SK-N-SH (cell line): ENCODE measurements at places on chromosomes 7 and 10. TPM values are rescaled to one million over a fixed set of nuclear protein-coding genes. Genes with fewer than 3 reads are reported as not detected.

GET4 gene
- polyA plus RNA-seq = 63.1 and 65.4 TPM in 2 replicates

ADAM12 gene
- polyA plus RNA-seq = 24.0 and 25.0 TPM in 2 replicates

MMP21 gene
- polyA plus RNA-seq = 0.02 TPM in 1 of 2 replicates, not detected in the other

FOXI2 gene
- polyA plus RNA-seq = not detected in 2 replicates

TSPAN15 gene
- 8.5 and 13.8 TPM in 2 replicates for polyA plus RNA-seq

OR2A1 gene
- polyA plus RNA-seq = not detected in 2 replicates

PON3 gene
- not detected in 2 replicates for polyA plus RNA-seq

GRCh38 chr7:17333221-17333620 lies 34.8 kb downstream of the AHR start:
- no peak for DNase-seq

DNA sequence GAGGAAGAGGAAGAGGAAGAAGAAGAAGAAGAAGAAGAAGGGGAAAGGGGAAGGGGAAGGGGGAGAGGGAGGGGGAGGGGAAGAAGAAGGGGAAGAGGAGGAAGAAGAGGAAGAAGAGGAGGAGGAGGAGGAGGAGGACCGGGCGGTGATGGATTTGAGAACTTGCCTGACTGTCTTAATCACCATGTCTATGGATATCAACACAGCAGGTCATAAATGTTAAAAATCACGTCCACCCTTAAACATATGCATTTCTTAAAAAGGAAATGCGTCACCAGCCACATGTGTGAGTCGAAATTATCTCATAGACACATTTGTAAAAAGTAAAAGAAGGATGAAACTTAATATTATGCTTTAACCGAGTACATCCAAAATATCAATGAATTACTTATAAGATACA lies 42.1 kb upstream of the INSIG1 start:
- no peak for DNase-seq

- DNase-seq = no peak
Observed at GRCh38 chr10:98481404-98481945, 34.7 kb upstream of the HPS1 start.

- peak; percentile 63 for DNase-seq
Observed at GRCh38 chr7:37916017-37916672, 472 bp downstream of the SFRP4 start.

DNA sequence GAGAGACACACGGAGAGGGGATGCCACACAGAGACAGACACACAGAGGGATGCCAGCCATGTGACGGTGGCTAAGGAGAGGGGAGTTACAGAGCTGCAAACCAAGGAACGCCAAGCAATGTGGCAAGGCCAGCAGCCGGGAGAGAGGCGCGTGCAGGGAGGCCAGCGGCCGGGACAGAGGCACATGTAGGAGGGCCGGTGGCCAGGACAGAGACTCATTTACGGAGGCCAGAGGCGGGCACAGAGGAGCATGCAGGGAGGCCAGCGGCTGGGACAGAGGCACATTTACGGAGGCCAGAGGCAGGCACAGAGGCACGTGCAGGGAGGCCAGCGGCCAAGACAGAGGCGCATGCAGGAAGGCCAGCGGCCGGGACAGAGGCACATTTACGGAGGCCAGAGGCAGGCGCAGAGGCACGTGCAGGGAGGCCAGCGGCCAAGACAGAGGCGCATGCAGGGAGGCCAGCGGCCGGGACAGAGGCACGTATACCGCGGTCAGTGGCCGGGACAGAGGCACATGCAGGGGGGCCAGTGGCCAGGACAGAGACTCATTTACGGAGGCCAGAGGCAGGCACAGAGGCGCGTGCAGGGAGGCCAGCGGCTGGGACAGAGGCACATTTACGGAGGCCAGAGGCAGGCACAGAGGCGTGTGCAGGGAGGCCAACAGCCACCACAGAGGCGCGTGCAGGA lies 40.4 kb downstream of the INSIG1 start:
- DNase-seq = no peak

- DNase-seq = no peak
Observed at GRCh38 chr10:80501381-80501912, 36.3 kb upstream of the SH2D4B start.

DNA sequence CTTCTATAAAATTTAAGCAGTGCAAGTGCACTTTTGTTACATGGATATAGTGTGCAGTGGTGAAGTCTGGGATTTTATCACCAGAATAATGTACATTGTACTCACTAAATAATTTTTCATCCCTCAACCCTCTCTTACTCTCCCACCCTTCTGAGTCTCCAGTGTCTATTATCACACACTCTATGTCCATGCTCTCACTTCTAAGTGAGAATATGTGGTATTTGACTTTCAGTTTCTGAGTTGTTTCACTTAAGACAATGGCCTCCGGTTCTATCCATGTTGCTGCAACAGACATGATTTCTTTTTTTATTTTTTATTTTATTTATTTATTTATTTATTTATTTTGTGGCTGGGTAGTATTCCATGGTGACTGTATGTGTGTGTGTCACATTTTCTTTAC lies 855.9 kb upstream of the PHF14 start:
- no peak for DNase-seq
